Hematopoietic multipotent progenitor cell treated with erythropoietin and hydrocortisone succinate and interleukin-3 and kit ligand, for 8 days (in vitro differentiated cells): ENCODE measurements at places on chromosomes 16 and 17.

DNA sequence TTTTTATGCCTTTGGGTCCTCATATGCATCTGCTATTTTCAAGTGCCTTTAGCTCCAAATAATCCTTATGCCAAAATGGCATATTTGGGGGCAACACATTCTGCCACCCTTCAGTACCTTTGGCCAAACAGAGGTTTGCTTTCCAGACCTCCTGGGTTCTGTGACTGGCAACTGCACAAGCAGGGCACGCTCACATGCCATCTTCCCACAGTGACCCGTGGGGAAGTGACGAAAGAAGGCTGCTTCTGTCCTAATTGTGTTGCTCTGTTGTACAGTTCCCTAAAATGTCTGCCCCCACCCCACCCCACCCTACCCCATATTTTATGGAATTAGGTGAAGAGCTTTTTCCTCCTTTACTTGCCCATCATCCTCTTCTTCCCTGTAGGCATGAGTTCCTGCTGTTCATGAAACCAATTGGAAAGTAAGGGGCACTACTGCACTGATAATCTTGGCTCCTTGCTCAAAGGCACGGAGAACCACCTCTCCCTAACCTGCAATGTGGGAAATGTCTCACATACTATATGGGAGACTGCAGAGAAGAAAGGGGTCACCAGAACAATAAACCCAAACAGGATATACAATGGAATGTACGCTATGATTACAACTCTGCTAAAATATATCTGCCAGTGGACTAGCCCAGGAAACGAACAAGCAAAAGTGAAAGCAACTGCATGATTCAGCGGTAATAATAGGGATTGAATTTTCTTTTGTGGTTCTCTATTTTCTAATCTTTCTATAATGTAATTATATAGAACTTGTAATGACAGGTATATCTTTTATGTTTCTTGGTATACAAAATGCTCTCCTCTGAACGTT is 3.3 kb upstream of the SLFN12L start:
- DNase-seq, result peak; percentile 76

DNA sequence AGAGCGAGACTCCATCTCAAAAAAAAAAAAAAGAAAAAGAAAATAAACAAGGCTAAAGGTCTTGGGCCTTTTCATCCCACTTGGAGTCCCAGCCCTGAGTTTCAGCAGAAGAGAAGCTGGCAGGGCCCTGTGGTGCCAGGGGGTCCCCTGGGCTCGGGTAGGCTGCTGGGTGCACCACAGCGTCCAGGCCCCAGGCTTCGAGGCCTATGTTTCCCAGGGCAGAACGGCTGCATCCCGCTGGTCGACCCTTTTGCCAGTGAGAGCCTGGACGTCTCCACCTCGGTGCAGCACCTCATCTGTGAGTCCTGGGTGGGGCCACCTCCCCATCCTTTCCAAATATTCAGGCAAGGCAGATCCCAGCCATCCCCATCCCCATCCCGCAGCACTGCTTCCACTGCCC is 2.2 kb downstream of the TMEM235 start:
- no peak for DNase-seq

DNA sequence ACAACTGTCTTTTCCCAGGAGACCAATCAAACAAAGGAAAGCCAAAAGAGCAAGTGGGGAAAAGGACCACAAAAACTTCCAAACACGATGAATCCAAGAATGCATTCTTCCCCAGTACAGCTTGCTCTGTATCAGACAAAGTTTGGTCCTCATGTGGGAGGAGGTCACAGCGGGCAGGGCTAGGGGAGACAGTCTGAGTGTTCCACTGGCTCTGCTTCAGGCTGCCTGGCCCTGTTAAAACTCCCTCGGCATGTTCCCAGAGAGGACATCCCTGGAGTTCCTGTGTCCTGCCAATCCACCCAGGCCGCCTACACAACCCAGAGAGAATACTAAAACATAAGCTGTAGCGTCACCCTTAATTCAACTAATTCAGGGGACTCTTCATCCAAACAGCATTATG is 415.1 kb upstream of the DYNLRB2 start:
- no peak for DNase-seq

DNA sequence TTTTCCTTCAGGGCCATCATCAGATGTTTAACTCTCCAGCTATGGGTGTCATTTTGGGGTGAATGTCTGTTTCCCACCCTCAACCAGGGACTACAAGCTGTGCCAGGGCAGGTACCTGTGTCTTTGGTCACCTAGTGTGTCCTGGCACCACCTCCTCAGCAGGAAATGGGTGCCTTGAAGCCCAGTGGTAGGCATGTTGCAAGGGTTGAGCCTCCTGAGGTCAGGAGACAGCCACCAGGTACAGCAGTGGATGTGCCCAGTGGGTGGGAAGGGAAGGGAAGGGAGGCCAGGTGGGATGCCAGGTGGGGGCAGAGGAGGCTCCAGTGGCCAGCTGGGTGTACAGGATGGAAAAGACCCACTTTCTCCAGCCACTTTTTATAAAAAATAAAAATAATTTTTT is 25.5 kb upstream of the ADORA2B start:
- no peak for DNase-seq

GRCh38 chr16:77406680-77407079 is 28.2 kb downstream of the ADAMTS18 start:
- DNase-seq, result peak; percentile 1

GRCh38 chr17:67054011-67054591 is 9.7 kb downstream of the CACNG1 start:
- DNase-seq, result no peak

DNA sequence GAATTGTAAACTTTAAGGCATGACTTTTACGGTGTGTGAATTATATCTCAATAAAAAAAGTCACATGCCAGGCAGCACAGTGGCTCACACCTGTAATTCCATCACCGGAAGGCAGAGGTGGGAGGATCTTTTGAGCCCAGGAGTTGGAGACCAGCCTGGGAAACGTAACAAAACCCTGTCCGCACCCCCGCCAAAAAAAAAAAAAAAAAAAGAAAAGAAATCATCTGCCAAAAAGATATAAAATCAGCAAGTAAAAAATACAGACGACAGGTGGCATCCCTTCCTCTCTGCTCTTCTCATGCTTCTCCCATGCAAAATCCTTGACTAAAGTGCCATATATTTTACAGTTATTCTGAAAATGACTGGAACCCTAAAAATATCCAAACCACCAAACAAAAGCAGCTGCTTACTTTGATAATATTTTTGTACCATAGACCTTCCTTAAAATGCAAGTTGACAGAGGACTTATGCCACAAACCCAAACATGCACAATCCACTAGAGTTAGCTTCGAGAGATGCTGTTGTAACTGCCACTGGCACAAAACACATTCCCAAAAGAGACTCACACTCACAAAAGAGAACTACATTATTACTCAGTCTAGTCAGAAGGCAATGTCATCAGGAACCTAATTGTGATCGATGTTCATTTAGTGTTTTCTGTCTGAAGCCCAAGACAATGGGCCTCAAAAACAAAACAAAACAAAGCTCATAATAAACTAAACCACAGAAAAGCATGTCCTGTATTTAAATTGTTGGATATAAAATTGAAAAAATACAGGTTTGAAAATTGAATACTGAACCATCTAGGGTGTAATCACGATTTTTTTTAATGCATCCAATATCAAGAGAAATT is 2.4 kb downstream of the CRLF3 start:
- DNase-seq, result peak; percentile 34
